ENCODE measurements at places on chromosomes 11 and 22.

GRCh38 chr22:34841331-34841771 lies 224.6 kb upstream of the ISX start:
- peak; percentile 37 for DNase-seq

GRCh38 chr11:134665188-134665535 lies 253.1 kb upstream of the B3GAT1 start:
- no peak for DNase-seq

DNA sequence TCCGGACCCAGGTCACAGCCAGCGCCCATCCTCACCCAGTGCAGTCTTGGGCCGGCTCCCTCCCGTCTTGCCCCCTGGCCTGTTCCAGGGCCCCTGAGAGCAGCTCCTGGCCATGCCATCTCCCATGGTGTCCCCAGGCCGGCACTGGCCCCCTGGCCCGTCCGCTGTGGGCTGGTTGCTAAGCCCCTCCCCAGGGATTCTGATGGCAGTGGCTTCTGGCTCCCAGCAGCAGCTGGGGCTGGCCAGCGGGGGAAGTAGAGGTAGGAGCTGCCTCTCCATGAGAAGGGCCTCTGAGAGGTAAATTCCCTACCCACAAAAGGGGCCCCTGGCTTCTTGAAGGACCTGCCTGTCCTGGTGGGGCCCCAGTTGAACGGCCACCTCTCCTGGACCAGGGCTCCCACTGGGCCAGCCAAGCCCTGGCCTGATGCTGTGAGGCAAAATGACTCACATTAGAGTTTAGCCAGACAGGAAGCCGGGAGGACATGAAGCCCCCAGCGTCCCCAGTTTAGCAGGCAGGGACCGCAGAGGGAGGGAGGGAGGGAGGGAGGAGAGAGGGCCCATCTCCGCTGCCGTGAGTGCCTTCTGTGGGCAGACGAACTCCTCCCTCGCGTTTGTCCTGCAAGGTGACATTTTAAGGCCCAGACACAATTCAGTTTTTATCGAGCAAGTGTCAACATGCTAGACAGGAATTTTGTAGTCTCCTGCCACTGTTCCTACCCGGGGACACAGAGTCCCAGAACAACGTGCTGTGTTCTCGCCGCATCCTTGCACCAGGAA lies 32.9 kb upstream of the GAL start:
- no peak for DNase-seq

DNA sequence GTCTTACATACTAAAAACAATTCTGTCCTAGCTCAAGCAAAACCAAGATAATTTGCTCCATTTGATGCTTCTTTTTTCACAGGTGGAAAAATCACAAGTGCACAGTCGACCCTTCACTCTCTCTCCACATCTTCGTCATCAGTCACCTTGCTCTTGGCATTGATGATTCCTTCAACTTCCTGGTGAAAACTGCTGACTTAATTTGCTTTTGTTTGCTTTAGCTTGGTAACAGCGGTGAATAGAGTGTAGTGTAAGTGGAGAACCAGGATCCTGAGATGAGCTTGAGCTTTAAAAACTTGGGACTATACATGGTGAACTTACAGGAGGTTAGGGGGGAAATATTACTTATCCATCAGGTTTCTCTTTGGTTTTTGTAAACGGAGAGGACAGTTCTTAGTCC lies 331.1 kb upstream of the ARHGAP42 start:
- no peak for DNase-seq

DNA sequence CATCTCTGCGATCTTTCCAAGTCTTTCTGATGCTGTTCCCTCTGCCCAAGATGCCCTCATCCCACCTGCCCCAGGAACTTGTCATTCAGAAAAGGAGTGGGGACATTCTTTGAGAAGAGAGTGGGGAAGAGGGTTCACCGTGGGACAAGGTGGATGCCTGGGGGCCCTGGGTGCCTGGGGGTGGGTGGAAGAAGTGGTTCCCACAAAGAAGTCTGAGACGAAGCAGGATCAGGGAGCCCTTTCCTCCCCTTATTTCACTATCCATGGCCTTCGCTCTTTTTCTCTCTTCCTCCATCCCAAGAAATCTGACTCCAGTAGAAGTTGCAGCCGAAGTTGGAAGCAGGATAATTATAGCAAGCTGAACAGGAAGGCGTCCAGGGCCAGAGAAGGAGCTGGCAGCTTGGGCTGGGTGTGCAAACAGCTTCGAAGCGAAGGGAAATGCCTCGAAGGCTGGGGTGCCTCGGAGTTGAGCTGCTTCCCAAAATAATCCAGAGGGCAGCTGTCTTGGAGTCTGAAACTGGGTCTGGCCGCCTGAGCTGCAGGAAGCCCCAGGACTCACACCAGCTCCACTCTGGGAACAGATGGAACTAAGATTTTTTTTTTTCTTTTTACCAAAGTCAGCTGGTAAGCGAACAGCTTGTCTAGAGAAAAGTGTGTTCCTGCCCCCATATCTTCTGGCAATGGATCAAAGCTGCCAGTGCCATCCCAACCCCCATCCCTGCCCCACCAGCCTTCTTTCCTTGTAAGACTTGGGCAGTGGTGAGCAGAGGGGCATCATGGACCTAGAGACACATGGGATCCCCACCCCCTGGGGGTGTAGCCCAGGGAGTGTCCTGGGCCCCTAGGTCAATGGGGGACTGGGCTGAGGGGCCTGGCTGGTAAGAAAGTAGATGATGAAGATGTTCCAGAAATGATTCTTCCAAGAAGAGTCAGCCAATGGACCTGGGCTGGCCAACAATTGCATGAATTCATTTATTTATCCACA lies 31.5 kb downstream of the PARVG start:
- no peak for DNase-seq

GRCh38 chr11:96388891-96389719 lies 607 bp downstream of the CCDC82 start:
- DNase-seq, result peak; percentile 74

- no peak for DNase-seq
Observed at GRCh38 chr11:131597890-131598289, 227.5 kb downstream of the NTM start.

DNA sequence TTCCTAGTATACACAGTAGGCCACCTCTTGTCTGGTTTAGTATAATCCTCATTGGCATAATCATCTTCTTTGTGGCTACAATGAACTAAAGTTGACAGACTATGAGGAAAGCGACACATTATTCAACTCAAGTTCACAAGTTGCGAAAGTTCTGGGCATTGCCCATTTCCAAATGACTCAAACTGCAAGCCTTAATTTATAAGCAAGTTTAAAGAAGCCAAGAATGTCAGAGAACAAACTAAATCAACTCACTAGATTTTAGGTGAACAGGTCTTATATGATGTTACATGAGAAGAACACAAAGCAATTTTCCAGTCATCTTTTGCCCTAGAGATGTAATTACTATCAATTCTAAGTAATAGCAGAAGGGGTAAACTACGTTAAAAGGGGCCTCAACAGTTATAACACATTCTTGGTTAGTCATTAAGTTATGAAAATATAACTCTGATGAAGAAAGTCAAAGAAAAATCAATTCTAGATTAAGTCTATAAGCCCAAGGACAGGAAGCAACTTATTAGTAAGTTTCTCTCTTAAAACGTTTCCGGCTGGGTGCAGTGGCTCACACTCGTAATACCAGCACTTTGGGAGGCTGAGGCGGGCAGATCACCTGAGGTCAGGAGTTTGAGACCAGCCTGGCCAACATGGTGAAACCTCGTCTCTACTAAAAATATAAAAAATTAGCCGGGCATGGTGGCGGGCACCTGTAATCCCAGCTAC lies 21.5 kb downstream of the PICALM start:
- no peak for DNase-seq

DNA sequence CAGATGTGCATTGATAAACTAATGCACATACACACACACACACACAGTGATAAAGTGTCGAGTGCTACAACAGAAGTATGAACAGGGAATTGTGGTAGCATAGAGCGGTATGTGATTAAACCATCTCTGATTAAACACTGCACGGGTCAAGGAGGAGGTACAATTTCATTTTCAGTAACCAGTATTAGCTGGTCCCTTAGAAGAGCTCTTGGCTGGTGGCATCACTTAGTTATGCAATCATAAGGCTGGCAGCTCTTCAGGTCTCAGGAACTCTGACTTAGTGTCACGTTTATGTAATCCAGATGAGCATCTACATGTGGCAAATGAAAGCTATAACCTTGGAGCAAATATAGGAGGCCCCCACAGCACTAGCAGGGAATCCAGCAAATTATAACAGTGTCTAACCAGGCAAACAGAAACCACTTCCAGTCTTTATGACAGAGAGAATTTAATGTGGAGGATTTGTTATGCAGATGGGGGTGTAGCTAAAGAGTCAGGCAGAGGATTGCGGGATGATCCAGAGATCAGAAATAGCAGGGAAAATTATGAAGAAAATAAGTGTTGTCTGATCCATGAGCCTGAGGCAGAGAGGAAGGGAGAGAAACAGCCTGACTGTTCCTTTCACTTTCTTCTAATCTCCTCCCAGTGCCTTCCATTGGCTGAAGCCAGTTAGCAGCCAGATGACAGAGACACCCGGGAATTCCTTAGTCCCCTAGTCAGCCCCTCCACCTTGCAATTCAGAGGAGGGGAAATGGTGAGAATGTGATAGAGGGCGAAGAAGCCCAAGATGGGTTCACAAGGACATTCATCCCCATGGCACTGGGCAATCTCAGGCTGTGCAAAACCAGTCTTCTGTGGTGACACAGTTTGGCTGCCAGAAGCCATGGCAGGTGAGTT lies 533.1 kb upstream of the TENM4 start:
- peak; percentile 38 for DNase-seq

- peak; percentile 71 for DNase-seq
Observed at GRCh38 chr11:112734207-112734606, 227.0 kb upstream of the NCAM1 start.

DNA sequence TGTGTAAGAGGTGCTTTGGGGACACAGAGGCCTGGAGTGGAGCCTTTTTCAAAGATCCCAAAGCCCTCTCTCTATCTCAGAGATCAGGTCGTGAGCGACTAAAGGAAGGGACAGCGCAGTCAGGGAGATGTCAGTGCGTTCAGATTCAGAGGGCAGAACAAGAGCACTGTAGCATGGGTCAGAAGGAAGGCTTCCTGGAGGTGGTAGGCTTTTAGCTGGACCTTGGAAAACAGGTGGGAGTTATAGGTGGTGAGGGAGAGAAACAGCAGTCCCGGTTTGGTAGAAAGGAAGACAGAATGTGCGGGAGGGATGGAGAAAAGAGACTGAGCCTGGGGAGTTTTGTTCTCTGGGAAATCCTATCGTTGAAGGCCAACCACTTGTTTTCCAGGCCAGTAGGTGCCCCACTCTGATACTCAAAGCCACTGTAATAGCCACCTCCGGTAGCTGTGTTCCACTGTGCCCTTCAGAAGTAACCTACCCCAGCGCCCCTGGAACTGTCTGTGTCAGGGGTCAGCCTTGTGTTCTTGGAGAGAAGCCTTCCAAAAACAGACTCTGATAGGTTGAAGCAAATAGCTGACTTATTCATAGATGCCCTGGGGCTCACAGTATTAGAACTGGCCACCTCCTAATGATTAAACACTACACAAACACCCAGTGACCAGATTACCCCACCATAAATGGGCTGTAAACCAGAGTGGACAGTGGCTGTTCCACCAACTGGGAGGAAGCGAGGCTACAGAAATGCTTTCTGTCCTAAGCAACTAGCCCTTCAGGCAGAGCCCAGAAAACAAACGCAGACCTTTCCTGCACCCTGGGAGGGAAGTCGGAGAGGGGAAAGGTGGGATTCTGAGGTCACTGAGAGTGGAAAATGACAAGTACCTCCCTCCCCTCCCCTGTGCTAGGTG lies 157.7 kb downstream of the DBX1 start:
- no peak for DNase-seq

GRCh38 chr11:3195251-3196160 lies 23.1 kb downstream of the MRGPRG start:
- no peak for DNase-seq

DNA sequence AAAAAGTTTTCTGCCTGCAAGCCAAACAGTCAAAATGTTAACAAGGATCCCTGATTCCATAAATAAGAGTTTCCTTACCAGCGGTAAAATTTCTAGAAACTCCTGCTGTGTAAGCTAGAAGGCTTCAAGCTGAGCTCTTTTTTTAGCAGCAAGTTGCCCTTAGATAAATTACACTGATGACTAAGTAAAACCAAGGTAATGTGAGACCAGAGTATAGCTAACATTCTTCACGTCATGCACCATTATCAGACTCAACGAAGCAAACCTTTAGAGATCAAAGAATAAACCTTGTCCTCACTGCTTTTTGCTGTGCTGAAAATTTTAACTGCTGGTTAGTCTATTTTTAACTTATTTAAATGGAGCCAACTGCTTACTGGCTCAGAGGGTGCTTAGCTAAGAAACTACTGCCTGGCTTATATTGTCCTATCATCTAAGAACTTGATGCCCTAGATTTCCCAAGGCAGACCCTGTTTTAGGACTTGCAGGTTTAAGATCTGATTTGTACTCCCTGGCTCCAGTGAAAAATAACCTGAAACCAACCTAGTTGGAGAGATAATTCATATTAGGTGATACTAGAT lies 900.7 kb downstream of the JRKL start:
- DNase-seq, result peak; percentile 7

DNA sequence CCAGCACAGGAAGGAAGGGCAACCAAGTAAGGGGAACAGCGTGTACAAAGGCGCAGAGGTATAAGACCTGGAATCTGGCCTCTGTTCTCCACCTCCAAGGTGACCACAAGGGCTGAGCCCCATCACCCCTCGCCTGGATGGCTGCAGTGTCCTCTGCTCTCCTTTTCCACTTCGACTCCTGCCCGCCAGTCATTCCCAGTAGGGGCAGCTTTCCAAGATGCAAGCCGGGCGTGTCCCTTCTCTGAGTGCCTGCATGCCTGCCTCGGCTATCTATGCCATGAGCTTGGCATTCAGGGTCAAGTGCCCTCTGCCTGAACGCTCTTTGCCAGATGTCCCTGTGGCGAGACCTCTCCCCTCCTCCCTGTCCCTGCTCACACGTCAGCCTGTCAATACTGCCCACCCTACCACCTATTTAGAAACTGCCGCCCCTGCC lies 17.0 kb downstream of the FADS3 start:
- no peak for DNase-seq

DNA sequence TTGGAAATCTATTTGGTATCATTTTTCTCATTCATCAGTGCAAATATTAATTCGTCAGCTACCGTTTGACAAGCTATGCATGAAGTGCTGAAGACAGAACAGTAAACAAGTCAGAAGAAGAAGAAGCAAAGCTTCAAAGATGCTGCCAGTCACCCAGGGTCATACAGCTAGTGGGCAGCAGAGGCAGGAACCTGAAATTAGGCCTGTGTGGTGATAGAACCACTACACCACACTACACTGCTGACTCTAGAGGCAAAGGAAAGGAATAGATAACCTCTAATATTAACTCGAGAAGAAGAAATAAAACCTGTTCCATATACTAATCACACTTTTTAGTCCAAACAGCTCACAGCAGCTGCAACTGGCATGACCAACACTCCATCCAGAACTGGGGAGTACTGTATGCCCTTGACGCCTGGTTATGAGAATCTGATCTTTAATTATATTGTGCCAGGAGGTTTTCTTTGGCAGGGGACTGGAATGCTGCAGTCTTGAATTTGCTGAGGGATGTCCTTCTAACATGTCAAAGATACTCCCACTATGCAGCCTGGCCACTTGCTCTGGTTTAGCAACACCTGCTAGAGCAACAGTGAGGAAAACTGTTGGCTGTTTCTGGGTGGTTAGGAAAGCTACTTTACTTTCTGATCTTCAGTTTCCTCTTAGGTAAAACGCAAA lies 73.0 kb downstream of the PAK1 start:
- no peak for DNase-seq

All from iPS-NIHi11 (cell line).